ENCODE measurements at places on chromosomes 2 and 18.

DNA sequence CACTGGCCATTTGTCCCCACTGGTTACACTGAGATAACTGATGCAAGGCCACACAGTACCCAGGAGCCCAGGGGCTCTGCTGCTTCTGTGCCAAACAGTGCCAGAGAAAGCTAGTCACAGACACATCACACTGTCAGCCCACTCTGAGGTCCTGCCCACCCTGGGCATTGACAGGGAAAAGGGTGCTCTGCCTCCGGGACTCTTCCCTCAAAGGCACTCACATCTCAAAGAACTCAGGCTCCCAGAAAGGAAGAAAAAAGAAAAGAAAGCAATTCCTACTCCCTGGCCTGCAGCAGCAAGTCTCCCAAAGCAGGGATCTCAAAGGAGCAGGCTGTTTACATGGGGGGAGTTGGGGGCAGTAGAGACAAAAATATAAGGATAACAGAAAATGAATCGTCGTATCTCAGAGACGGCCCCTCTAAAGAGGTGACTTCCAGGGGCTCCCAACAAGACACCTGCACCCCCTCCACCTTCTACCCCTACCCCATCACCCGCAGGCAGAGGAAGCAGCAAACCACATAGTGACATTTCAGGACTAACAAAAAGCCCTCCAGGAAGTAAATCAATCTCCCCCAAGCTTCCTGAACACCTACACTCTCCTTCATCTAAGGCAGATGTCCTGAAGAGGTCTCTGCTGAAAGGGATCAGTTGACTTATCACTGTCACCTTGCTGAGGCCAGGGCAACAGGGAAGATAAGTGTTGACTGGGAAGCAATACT lies 247.6 kb downstream of the TNS1 start:
- DNase-seq, result no peak

DNA sequence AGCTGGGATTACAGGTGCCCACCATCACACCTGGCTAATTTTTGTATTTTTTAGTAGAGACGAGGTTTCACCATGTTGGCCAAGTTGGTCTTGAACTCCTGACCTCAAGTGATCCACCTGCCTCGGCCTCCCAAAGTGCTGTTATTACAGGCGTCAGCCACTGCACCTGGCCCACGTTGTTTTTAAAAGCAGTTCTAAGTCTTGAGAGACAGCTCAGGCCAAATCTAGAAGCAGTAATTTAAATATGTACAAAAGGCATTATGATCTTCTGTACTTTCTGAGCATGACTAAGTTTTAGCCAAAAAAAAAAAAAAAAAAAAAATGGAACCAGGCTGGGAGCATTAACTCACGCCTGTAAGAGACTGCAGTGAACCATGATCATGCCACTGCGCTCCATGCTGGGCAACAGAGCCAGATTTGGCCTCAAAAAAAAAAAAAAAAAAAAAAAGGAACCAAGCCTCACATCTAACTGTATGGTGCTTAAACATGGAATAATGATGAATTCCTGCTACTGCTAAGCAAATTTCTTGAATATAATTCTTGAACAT lies 4.0 kb downstream of the ABHD3 start:
- DNase-seq, result no peak

GRCh38 chr2:45942237-45942738 lies 290.8 kb downstream of the PRKCE start:
- no peak for DNase-seq

- DNase-seq, result no peak
Measured at GRCh38 chr18:63844254-63844653, 43.3 kb upstream of the SERPINB2 start.

GRCh38 chr2:106314444-106314843 lies 120.3 kb upstream of the UXS1 start:
- no peak for DNase-seq

- DNase-seq, result no peak
Measured at GRCh38 chr2:13884291-13884976, 748.1 kb upstream of the LRATD1 start.

- DNase-seq, result no peak
Measured at GRCh38 chr18:72986103-72986502, 118.3 kb upstream of the NETO1 start.

DNA sequence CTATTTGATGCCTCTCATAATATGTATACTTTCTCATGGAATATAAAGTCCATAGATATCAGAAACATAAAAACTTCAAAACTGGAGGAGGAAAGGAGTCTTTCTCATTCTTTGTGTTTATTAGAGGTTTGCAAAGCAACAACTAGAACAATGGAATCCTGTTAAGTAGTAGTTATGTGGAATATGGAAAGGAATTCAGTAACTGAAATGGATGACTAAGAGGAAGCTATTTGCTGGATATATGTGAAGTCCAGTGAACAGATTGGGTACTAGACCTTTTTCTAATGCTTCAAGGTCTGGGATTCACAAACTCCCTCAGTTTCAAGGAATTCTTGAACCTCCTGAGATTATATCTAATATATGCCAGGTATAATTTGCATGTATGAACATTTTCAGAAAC lies 353.6 kb upstream of the FANCL start:
- no peak for DNase-seq

DNA sequence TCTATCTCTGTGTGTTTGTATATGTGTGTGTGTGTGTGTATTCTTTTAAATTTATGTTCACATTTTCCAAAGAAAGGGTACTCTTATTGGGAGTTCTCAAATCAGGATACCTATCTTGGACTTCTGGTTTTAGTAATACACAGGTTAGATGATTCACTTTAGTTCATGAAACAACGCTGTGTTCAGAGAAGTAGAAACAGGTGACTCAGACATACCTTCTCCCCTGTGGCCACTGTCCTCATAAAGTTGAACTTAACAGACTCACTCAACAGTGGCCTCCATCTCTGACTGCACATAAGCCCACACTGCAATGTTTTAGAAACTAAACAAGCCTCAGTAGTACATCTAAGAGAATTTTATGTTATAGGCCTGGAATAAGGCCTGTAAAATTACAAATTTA lies 566.6 kb upstream of the VRK2 start:
- DNase-seq, result no peak

DNA sequence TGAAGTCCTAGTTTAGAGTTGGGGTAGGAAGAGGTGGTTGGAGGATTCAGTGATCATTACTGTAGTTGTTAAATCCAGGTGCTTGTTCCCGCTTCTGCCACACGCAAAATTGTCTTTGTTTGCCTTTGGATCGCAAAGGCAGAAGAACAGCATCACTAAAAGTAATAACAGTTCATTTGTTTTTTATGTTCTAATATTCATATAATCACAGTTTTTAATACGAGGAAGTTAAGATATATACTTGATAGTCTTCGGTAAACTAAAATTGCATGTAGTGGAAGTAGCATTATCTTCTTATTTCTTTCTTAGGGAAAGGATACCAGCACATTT lies 365 bp downstream of the NDUFB3 start:
- no peak for DNase-seq

Data from stimulated activated CD4-positive, alpha-beta T cell treated with anti-CD3 and anti-CD28 coated beads, TNF-alpha, amount 100 ng/mL, for 1 hour (primary cell).